NT2/D1 (cell line): ENCODE measurements at places on chromosomes 6 and 20.

- no peak for DNase-seq
Observed at GRCh38 chr20:40754339-40754943, 65.4 kb upstream of the MAFB start.

DNA sequence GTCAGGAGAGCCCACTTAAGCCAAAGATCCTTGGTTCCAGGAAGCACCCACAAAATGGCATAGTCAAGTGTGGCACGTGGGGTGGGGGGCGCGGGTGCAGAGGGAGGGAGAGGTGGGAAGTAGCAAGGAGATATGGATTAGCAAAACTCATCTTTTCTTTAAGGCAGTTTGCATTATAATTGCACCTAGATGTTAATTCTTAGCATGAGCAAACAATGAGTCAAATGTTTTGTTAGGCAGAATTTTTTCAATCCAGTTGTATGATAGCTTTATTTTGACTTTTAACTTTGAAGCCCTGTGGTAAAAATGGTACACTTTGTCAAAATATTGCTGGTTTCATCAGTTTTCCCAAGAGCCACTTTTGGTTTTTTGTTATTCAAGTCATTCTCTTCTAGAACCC lies 15.0 kb downstream of the SCAND1 start:
- no peak for DNase-seq

DNA sequence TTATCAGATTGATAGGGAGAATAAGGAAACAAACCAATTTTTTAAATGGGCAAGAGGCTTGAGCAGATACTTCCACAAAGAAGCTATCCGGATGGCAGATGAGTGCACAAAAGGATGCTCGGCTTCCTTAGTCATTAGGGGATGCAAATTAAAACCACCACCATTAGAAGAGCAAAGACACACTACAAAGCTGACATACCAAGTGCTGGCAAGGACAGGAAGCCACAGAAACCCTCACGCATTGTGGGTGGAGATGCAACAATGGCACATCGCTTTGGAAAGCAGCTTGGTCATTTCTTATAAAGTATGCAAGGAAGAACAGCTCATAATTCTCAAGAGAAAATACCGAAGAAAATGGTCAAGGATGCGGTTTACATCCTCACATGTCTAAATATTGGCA lies 19.8 kb downstream of the BFSP1 start:
- no peak for DNase-seq

DNA sequence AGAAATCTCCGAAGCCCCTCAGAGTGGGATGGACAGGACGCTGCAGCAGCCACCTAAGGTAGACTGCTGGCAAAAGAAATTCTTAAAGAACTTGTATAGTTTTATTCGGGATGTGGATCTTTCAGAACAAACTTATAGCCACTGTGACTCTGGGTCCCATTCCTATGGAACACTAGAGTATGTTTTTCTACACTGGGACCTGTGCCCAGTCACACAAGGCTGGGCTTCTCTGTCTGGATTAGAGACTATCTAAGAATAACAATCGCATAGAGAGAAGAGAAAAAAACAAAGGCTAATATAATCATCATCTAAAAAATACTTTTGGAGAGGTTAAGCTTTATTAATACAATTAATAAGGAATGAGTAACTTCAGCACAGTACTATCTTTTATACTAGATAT lies 28.9 kb downstream of the RMND1 start:
- DNase-seq = no peak
